Myocyte (in vitro differentiated cells): ENCODE measurements at places on chromosomes 5 and 9.

DNA sequence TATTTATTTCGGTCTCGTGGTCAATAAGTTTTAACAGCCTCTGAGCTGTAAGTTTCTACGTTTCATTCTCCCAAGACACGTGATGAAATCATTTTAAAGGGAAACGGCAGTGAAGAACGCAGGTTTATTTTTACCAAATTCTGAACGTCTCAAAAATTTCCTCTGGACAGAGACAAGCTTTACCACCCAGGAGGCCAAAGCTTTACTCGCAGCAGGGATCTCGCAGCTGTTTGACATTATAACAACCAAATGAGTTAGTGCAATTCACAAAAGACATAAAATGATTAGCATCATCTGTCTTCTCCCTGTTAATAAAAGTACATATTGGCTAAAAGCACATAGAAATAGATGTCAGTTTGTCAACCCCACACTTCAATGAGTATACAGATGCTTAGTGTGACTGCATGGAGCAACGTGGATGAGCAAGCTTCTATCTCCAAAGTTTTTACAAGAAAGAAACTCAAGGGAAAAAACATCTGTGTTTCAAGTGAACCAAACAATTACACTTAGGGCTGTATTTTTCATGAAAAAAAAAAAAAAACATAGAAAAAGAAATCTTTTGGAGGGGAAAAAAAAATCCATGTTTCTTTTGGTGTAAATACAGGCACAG lies 2.5 kb downstream of the SEMA5A start:
- DNase-seq, result no peak

DNA sequence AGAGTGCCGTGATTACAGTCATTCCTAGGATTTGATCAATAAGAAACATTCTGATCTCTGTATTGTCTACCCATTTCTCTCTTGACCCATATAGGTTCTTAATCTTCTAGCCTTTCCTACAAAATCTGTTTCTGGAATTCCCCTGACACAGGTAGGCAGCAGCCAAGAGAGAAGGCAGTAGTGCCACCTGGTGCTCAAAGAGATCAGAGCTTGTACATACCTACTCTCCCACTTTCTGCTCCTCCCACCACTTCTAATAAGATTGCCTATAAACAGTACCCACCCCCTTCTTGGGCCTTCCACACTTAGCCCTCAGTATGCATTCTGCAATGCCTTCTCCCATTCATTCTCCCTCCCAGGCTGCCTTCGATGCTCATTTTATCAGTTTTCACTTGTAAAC lies 117.4 kb upstream of the RORB start:
- no peak for DNase-seq

DNA sequence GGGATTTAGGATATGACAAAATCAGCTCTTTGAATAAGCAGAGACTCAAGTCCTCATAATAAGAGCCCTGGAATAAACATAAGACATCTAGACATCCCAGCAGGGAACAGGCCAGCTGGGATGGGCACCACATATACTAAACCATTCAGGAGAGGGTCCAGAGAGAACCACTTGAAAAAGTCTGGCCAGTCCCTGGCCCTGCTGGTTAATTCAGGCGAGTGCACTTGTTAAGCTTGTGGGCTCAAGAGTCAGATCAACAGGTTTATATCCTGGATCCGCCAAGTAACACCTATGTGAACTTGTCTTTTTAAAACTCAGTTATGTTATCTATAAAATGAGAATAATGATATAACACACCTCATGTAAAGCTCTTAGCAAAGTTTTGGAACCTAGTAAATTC lies 63.3 kb downstream of the CAVIN4 start:
- DNase-seq, result no peak

DNA sequence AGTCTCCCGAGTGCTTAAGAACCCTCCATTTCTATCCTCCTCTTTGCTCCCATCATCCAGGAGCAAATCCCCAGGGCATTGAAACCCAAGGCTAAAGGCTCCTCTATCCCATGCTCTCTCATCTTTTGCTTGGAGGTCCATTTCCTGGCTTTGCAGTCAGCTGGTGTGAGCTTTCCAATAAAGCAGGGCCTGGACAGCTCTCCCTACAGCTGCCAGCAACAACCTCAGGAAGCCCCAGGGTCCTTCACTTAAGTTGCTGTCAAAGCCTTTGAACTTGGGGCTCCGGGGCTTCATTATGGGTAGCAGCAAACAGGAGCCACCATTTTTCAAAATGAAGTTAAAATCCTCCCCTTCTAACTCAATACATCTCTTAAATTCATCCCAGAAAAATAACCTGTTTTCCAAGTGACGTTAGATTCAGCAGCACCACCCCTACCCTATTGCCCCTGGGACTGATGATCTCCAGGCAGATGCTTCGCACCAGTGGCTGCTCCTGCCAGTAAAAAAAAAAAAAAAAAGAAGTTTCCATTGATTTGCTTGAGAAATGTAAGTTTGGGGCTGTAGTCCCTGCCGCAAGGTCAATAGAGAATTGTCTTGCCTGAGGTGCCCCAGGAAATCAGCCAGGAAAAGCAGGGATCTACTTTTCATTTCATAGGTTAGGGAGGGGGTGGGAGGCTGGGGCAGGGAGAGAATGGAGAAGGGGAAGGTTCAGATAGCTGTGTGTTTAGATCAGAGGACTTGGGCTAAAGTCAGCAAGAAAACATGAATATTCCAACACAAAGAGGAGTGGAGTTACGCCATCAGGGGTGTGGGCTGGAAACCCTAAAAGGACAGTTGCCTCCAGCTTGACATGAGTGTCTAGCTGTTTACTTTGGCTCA lies 83.8 kb upstream of the IL6ST start:
- DNase-seq, result no peak

DNA sequence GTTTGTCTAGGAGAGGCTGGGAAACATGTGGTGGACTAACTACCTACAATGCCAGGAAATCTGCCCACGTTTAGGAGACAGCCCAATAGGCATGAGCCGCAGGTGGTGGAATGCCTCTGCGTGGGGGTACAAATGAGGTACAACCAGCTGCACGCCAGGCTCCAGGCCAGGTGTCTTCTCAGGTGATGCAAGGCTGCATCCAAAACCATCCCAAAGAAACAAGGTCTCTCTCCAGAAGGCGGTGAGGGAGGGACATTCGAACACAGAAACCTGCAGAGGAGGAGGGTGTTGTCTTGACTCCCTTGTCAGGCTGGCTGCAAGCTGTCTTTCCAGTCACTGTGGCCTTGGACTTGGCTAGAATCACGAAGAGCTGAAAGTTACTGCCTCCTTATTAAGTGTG lies 11.6 kb downstream of the ANKH start:
- no peak for DNase-seq

GRCh38 chr5:126878634-126879033 lies 101.7 kb downstream of the LMNB1 start:
- no peak for DNase-seq

GRCh38 chr5:33905381-33905780 lies 13.6 kb upstream of the ADAMTS12 start:
- DNase-seq, result no peak

- peak; percentile 80 for DNase-seq
Measured at GRCh38 chr5:38780945-38781344, 64.9 kb upstream of the OSMR start.

GRCh38 chr5:14228219-14228618 lies 85.1 kb downstream of the TRIO start:
- DNase-seq, result no peak

- DNase-seq, result peak; percentile 11
Measured at GRCh38 chr9:123761905-123762605, 167.9 kb downstream of the DENND1A start.

DNA sequence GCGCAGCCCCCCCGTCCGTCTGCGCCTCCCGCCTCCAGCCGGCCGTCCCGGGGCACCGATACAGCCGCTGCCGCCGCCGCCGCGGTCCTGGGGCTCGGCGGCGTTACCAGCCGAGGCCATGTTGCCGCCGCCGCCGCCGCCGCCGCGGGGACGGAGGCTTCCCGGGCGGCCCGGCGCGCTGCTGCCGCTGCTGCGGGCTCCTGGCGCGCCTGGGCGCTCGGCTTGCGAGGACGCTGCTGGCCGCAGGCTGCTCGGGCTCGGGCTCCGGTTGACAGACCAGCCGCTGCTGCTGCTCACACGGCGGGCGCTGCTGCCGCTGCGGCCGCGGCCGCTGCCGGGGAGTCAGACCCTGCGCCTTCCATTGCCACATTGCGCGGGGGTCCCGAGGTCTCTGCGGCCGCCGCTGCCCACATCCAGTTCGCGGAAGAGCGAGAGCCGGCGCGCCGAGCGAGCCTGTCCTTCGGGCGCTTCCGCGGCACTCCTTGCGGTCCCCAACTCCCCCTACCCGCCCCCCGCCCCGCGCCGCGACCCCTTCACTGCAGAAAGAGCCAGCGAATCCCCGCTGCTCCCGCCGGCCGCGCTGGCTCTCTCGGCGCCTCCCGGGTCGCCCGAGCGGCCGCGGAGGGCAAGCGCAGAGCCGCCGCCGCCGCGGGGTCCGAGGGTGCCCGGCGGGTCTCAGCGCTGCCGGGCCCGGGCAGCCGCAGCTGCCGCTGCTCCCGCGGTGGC lies 8.4 kb downstream of the PTCH1 start:
- peak; percentile 23 for DNase-seq

DNA sequence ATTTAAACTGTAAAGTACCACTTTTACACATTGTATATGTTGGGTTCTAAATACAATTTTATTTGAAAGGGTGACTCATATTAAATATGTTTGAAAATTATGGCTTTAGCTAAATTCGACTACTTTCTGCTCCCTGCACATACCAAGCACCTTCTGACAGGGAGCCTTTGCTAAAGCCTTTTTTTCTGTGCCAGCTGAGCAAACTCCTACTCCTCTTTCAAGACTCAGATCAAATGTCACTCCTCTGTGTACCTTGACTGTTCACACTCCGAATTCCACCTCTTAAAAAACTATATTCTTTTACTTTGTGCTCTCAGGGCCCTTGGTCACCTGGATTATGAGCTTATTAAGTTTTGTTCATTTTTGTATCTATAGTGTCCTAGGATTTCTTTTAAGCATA lies 6.5 kb upstream of the OXCT1 start:
- DNase-seq, result no peak

DNA sequence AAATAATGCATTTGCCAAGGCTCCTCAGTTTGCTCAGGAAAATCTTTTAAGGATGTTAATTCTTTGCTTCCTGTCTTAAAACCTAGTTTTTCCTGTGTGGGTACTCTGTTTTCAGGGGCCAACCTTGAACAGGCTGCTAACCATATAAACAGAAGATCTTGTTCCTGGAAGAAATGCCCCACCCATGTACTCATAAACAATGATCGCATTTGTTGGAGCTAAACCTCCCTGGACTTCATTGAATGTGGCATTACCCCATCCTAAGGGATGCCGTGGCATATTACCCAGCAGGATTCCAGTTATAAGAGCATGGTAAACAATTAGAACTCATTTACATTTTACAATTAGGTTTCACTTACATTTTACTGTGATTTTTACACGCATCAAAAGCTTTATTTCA lies 436.0 kb downstream of the ZNF608 start:
- DNase-seq, result no peak

- no peak for DNase-seq
Measured at GRCh38 chr9:110114859-110115201, 93.1 kb downstream of the C9orf152 start.

GRCh38 chr9:108271646-108272348 lies 584.0 kb downstream of the ACTL7B start:
- DNase-seq, result peak; percentile 89

- DNase-seq, result no peak
Measured at GRCh38 chr5:148911386-148911785, 85.0 kb downstream of the ADRB2 start.

- no peak for DNase-seq
Measured at GRCh38 chr5:102099766-102100331, 196.2 kb downstream of the SLCO4C1 start.

- DNase-seq, result no peak
Measured at GRCh38 chr5:174998131-174998730, 273.8 kb downstream of the MSX2 start.

GRCh38 chr5:149618581-149619248 lies 37.4 kb downstream of the ARHGEF37 start:
- DNase-seq, result peak; percentile 80

DNA sequence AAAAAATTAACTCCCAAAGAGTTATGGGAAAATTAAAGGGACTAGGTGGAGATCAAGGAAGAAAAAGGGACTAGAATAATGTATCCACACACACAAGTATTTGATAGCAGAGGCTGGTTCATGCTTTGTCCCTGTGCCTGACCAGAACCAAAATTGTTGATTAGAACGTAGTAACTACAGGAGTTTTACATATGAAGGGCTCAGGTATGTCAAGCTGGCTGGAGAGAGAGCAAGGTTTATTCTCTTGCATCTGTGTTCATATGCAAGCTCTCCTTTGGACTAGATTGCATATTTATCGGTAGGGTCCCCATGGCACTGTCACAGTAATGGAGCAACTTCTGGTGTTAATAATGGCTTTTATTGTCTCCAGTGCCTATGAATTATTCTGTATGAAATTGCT lies 239.9 kb upstream of the TRPM3 start:
- DNase-seq, result no peak

GRCh38 chr9:113624721-113625120 lies 161.2 kb downstream of the RGS3 start:
- DNase-seq, result peak; percentile 97

DNA sequence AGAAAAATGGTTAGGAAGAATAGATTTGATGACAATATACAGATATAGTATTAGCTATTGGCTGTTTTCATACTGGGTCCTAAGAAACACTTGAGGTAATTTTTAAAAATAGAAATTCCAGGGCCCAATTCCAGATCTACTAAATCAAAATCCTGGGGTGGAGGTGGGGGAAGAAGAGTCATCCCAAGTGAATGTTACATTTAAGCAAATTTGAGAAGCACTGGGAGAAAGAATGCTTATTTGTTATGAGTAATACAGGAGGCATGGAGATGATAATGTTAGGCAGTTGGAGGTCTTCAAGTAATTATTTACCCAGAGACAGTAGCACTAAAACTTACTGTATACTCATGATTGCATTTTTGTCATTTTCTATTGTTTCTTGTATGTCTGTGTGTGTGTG lies 93.0 kb upstream of the DAB2 start:
- peak; percentile 80 for DNase-seq

DNA sequence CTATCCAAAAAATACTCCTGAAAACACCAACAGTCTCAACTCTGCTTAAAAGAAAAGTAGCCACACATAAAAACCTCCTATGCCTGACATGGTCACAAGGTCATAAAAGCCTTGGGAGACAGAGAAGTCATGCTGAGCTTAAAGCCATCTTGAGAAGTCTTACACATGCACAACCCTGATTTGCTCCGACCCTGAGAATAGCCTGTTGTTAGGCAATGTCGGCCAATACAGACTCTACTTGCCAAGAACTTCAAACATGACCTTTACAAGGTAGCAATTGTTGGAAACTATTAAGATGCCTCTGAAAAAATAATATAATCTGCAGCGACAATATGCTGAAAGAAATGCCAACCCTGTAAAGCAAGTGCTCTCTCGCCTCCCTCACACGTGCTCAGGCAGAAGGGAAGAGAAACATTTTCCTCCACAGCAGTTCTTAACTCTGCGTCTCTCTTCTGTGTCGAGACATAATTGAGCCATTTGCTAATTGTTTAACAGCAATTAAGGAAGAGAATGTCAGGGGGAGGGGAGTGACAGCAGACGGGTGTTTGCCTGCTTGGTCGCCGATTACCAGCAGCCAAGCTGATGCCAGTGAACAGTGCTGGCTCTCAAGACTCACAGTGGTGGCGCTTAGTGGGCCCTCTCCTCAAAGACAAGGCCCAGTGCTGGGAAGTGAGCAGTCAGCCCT lies 393.6 kb downstream of the SPOCK1 start:
- no peak for DNase-seq

GRCh38 chr5:147223343-147223742 lies 11.5 kb upstream of the STK32A start:
- peak; percentile 81 for DNase-seq
